Esophagus squamous epithelium (tissue), 5 donors: ENCODE measurements at places on chromosomes 3 and 15. TPM values are rescaled to one million over a fixed set of nuclear protein-coding genes. Genes with fewer than 3 reads are reported as not detected.

SYNPR gene
- not detected for total RNA-seq

EPHA6 gene
- total RNA-seq = 2.4 TPM

SLC51A gene
- total RNA-seq = 1.1 TPM

DNAJA4 gene
- total RNA-seq = 7.9 TPM

TGM5 gene
- total RNA-seq = 6.7 TPM

PP2D1 gene
- total RNA-seq = not detected

GOLIM4 gene
- 29.6 TPM for total RNA-seq

SLC24A5 gene
- not detected for total RNA-seq
